ENCODE measurements at places on chromosomes 13 and 19.

DNA sequence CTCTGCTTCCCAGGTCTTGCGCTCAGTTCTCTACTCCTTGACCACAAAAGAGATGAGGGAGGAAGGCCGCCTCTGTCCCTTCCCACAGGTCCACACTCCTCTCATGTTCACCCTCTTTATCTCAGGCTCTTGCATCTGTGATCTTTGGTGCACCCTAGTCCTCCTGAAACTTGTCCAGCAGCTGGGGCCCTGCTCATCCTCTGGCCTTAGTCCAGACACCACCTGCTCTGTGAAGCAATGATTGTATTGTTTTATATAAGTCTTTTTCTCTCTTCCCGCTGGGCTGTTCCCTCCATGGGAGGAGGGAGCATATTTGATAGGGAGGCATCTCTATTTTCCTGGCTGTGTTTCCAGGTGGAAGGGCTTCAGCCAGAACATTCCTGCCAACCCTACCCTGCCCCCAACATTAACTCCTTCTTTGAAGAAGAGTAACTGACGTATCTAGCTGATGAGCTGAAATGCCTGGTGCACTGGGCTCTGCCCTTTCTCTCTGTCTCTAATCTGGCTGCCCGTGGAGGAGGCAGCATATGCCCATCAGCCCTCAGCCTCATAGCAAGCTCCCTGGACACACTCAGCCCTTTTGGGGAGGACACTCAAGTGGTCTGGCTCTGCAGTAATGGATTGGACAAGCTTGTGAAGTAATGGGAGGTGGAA is 38.2 kb upstream of the SIAH3 start:
- DNase-seq, result no peak

DNA sequence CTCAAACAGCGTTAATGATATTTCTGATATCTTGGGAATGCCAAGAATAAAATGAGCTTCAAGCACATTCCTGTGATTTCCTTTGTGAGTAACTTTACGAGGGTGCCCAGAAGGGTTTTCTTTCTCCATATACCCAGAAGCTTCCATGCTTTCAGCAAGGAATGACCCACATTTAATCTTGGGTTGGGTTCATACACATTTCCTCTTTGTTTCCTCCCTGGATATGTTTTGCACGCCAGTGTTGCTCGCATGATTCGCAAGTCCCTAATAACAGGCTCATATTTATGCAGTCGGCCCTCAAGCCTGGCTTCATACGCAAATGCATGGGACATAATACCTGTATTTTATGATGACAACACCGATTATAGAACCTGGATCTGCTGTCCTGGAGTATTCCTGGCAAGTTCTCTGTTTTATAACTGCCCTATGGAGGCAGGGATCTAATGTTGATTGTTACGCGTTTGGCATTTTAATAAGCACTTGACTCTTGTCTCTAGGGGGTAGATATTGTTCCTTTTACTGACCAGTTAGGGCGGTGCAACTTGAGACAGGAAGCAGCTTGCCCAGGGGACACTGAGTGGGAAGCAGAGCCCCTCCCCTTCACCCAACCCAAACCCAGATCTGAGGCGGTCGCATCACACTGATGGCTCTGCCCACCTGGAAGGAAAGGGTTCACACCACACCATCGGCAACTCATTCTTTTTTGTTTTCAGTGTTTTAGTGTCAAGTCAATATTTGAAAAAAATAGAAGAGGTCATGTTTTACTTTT is 220.4 kb upstream of the SOX1 start:
- no peak for DNase-seq

GRCh38 chr13:75071395-75071794 is 410.6 kb downstream of the TBC1D4 start:
- no peak for DNase-seq

DNA sequence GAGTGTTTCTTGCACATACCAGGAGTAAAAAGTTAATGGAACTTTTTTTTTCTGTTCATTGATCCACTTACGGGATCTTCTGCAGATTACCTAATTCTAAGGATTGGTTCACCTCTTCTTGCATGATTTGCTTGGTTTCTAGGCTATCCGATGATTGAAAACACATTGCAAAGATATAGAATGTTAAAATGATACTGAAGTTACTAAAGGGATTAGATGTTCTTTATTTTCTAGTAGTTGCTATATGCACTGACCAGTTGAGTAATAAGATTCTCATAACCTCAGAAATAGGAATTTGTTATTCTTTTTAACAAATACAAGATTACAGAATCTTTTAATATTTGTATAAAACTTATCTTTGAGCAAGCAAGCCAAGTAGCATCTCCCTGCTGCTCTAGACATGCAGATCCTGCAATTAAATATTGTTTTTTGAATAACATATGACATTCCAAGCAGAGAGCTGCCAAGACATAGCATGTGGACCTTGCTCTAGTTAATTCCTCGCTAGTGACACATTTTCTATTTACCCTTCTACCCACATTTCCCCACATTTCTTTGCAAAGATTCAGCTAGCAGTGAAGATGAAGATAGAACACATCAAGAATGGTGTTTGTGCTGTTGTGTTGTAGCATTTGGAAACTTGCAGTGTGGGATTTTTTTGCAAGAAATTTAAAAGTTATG is 51.7 kb upstream of the RNF113B start:
- DNase-seq, result no peak

- no peak for DNase-seq
Observed at GRCh38 chr13:66803808-66804456, 426.2 kb downstream of the PCDH9 start.

GRCh38 chr13:108227651-108228272 is 9.6 kb downstream of the ABHD13 start:
- DNase-seq, result no peak

GRCh38 chr13:61215116-61215515 is 200.5 kb downstream of the PCDH20 start:
- DNase-seq, result no peak

- DNase-seq, result no peak
Observed at GRCh38 chr13:34634448-34634847, 307.6 kb upstream of the NBEA start.

GRCh38 chr13:73825143-73825542 is 309.1 kb downstream of the KLF12 start:
- DNase-seq, result no peak

GRCh38 chr19:18610245-18610555 is 2.5 kb upstream of the TMEM59L start:
- DNase-seq, result peak; percentile 34

DNA sequence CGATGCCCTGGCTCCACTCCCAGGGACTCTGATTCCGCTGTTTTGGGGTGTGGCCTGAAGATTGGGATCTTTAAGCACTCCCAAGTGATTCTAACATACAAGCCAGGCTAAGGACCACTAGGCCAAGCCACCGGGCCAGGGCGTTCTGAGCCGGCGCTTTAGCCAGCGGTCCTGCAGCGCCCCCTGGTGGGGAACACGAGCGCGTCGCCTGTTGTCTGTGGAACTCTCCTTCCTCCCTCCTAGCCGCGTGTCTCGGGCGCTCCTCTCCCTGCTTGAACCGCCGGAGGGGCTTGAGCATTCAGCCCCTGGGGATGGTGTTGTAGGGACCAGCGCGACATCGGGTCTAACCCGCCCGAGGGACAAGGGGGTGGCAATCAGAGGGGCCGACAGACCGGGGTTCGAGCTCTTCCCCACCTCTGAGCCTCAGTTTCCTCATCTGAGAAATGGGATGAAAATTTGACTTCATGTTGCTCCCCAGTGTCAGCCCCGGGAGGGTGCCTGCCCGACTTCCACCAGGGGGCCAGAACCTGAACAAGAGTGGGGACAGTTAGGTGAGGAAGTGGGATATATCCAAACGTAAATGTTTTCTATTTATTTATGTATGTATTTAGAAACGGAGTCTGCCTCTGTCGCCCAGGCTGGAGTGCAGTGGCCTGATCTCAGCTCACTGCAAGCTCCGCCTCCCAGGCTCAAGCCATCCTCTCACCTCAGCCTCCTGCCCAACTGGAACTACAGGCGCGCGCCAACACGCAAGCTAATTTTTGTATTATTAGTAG is 18.0 kb upstream of the PNMA8B start:
- peak; percentile 74 for DNase-seq

DNA sequence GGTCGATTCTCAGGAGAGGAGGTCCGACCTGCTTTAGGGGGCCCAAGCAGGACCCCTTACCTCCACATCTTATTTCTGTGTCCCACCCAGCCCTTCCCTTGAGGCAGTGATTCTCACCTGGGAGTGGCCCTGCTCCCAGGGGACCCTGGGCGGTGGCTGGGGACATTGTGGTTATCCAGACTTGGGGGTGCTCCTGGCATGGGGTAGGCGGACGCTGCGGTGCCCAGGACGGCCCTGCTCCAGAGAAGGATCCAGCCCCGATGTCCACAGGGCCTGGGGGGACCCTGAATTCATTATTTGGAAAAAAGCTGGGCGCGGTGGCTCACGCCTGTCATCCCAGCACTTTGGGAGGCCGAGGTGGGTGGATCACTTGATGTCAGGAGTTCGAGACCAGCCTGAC is 84.4 kb downstream of the GADD45B start:
- no peak for DNase-seq
